ENCODE measurements at places on chromosomes 4 and X.

- DNase-seq: no peak
These were observed 216.4 kb downstream of the PALLD start for GRCh38 chr4:168713253-168713652.

DNA sequence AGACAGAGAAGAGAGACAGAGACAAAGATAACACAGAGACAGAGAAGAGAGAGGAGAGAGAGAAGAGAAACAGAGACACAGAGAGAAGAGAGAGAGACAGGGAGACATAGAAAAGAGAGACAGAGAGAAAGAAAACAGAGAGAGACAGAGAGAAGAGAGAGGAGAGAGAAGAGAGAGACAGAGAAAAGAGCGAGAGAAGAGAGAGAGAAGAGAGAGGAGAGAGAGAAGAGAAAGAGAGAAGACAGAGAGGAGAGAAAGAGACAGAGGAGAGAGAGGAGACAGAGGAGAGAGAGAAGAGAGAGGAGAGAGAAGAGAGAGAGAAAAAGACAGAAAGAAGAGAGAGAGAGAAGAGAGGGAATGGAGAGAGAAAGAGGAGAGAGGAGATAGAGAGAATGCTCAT lies 601.1 kb upstream of the PRKX start:
- DNase-seq: no peak

- no peak for DNase-seq
These were observed 20.7 kb downstream of the L1CAM start for GRCh38 chrX:153865321-153865580.

DNA sequence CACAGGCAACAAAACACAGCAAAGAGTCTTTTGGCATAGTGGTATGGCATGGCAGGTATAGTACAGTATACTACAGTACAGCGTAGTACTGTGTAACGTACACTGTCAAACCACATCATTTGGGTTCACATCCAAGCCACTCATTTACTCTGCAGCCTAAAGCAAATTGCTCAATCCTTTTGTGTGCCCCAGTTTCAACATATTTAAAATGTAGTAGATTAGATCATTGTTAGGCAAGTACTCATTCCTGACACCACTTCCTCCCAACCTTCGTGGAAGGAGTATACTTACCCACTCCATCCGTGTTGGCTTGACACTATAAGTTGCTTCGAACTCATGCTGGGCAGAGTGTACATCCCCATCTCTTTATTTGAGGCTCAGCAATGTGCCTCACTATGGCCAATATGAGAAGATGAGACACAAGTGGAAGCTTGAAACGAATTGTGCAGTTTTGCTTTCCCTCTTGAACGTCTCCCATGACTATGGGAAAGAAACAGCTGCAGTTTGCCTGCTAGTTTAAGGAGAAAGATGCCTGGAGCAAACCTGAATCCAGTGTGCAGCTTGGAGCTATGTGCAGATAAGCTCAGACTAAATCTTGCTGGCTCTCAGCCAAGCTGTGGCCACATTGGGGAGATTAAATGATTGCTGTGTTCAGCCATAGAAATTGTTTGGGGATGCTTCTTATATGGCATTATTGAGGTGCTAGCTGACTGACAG lies 85.7 kb upstream of the TBL1X start:
- no peak for DNase-seq
